ENCODE measurements at places on chromosomes 11 and 22.

DNA sequence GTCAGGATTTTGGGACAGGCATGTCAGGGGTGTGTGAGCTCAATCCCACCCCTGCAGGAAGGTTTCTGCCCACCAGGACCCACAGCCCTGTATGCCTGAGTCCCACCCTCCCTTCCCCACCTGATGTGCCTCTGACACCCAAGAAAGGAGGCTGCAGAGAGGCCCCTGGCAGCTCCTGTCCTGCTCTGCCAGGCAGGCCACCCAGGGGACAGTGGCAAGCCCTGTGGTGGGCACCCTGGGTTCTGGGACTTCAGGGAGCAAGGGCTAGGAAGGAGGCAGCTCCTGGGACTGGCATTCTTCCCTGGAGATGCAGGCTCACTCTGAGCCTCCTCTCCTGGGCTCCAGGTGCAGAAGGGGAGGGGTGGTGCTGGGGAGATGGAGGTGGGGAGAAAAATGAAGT, 234.5 kb upstream of the B3GAT1 start:
- DNase-seq = no peak

GRCh38 chr22:46041642-46042041, 64.7 kb upstream of the WNT7B start:
- no peak for DNase-seq

GRCh38 chr11:86011175-86011574, 57.7 kb downstream of the PICALM start:
- no peak for DNase-seq

GRCh38 chr22:42280140-42280539, 9.7 kb upstream of the TCF20 start:
- no peak for DNase-seq

DNA sequence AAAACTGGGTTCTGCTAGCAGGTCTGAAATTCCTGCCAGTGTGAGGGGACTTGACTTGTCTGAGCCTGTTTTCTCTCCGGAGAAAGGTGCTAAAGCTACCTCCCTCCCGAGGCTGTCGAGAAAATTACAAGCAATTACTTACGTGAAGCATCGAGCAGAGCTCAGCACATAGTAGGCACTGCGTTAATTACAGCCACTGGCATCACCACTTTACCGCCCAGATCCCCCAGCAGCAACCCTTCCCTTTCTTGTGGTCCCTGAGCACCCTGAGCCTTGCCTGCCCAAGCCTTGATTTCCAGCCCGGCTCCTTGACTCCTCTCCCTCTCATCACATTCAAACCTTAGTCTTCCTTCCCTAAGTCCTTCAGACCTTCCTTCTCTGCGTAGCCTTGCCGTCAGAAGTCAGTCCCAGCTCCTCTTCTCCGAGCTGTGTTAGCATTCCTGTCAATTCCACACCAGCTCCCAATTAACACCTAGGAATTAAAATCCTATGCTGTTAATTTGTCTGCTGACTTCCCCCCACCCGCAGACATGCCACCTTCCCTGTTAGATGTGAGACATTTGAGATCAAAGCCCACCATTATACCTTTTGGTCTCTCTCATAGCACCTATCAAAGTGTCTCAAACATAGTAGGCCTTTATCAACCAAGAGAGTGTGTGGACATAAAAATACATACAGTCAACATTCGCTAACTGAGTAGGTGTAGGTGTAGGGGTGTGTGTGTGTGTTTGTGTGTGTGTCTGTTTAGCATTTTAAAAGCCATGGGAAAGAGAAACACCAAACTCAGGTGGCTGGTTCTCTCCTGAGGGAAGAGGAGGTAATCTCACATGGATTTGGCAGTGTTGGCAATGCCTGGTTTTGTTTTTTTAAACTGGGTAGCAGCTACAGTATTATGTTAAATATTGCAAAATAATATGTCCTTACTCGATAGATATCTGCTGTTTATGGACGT, 2.8 kb upstream of the KCNJ5 start:
- DNase-seq = no peak

- no peak for DNase-seq
These were observed 213.1 kb upstream of the B3GAT1 start for GRCh38 chr11:134625151-134625550.

GRCh38 chr11:93902921-93903320, 52.5 kb upstream of the VSTM5 start:
- DNase-seq = no peak

- no peak for DNase-seq
These were observed 23.7 kb upstream of the MYO18B start for GRCh38 chr22:25718135-25718840.

DNA sequence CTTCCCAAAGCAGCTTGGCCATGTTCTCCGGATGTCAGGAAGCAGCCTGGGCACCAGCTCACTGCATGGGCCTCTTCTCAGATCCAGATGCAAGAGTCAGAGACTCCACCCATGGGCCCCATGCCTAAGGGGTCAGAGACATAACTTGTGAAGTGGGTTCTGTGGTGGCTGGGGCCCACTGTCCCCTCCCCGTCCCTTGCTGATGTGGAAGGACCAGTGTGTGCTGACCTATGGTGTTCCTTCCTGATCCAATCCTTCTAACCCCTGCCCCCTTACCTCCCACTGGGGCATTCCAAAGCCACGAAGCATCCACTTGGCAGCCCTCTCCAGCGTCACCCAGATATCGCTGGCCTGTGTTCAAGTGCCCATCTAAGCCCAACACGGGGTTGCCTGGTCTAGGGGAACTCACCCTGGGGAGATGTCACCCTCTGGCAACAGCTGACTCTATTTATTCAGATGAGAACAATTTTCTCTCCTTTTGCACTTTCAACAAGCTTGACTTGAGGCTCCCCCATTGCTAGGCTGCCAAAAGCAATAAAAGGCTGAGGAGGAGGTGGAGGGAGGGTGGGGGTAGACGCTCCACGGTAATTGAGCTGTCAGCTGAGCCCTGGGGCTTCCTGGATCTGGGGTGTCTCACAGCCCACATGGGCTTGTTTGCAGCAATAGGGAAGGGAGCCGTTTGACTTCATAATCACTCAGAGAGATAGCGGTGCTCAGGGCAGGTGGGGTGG, 158.5 kb downstream of the ADAMTS15 start:
- no peak for DNase-seq

GRCh38 chr11:82046778-82047177, 686.9 kb downstream of the FAM181B start:
- DNase-seq = no peak

GRCh38 chr11:66160709-66161108, 90.6 kb downstream of the PACS1 start:
- no peak for DNase-seq

- no peak for DNase-seq
These were observed 36.9 kb upstream of the BIRC3 start for GRCh38 chr11:102280245-102280833.

- no peak for DNase-seq
These were observed 23.6 kb downstream of the EIF4G2 start for GRCh38 chr11:10785146-10785474.

DNA sequence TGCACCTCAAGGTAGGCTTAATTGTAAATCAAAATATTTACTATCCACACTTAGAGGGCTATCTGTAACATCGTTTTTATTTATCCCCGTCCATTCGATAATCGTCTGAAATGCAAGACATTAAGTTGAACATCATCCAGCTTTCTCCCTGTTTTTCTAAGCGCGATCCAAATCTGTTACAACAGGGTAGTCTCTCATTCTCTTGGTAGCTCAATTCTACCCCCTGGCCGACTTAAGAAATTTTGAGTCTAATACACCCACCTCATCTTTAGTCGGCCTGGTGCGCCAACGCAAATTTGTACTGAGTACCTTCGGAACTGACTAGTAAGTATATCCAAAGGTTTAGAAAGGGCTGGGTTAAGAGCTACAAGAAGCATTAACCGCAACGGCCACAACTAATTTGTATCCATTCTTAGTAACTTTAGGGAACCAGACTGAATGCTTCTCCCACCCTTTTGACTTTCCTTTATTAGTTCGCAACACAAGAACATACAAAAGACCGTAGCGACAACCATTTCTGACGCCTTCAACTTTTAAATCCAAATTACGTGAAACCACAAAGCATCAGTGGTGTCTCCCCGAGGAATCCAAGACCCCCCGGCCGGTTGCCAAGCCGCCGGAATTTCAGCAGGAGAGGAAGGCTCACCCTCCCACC, 1.0 kb upstream of the ZNF143 start:
- peak; percentile 27 for DNase-seq

- no peak for DNase-seq
These were observed 121.3 kb downstream of the APOL5 start for GRCh38 chr22:35838855-35839576.

GRCh38 chr22:17866127-17866526, 91.9 kb upstream of the BID start:
- DNase-seq = no peak

GRCh38 chr11:95076416-95076815, 9.7 kb downstream of the SRSF8 start:
- no peak for DNase-seq

GRCh38 chr11:106482917-106483785, 405.7 kb downstream of the AASDHPPT start:
- no peak for DNase-seq

DNA sequence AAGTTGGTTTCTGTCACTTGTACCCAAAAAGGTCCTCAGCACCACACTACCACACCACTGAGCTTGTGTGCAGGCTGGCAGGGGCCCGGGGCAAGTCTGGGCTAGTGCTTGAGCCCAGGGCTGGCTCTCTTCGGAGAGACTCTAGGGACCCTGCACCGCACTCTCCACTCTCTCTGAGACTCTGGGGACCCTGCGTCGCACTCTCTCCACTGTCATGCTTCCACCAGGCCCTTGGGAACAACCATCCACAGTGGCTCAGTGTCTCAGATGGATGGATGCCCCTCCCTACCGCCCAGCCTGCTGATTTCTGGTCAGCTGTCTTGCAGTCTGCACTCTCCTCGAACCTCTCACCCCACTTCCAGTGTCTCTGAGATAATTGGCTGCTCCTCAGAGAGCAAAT, 2.0 kb upstream of the SBF1 start:
- DNase-seq = no peak
